ENCODE measurements at places on chromosomes 6 and 20.
A peak's percentile ranks its signal among the peaks of the same experiment; 100 is the strongest.

DNA sequence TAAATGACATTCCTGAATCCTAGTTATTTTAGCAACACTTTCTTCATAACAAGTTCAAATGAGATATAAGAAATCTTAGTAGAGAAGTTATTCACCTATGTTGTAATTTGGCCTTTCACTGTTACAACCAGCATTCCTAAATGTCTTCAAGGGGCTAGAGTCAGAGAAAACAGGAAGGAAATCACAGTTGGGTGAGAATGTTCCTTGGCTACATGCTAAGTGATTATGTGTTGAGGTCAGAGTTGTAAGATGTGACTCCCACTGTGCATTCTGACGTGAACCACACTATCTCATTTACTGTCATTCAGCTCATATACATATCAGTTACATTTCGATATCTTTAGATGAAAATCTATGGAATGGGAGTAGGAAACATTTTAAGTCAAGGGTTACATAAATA lies 51.0 kb upstream of the MLIP start:
- peak; percentile 28 for DNase-seq

GRCh38 chr6:156988276-156989158 lies 211.3 kb downstream of the ARID1B start:
- peak; percentile 43 for DNase-seq

GRCh38 chr6:45786355-45786781 lies 229.3 kb downstream of the CLIC5 start:
- DNase-seq = no peak

DNA sequence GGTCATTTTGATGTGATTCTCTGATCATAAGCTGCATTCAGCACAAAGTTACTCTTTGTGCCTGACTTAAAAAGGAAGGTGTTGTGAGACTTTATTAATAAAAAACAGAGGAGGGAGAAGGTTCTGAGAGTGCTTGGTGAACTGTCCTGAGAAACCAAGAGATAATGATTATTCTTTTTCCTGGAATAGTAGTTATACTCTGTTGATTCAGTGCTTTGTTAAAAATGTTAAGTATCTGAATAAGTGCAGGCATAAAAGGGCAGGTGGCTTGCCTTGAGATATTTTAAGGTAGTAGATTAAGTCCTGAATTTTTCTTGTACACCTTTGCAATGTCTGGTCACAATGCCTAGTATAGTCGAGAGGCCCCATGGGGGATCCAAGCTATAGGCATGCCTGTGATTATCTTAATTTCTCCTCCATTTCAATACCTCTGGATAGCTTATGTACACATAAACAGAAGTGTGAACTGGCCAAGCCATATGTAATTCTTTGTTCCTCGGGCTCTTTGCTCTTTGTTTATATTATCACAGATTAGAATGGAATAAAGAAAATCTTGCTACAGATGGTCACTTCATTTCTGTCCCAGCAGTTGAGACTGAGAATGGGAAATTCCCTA lies 50.0 kb downstream of the SOBP start:
- DNase-seq = no peak

GRCh38 chr6:151069641-151070040 lies 170.1 kb upstream of the AKAP12 start:
- DNase-seq = no peak

- DNase-seq = no peak
Observed at GRCh38 chr6:63739094-63739687, 103.6 kb downstream of the PHF3 start.

- no peak for DNase-seq
Observed at GRCh38 chr6:159376516-159377158, 207.4 kb downstream of the FNDC1 start.

DNA sequence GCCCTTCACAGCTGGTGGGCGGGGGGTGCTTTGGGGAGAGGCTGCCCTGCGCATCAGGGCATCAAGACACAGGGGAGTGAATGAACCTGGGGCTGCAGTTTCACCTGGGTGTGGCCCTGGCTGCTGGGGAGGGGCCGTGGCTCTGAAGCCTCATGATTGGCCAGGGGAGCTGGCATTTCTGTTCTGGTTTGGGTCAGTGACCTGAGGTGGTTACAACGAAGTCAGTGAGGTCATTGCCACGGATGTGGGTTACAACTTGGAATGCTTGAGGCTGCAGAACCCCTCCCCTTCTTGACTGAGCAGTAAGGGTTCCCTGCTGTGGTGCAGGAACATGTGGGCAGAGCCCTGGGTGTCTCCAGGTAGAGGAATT lies 3.0 kb downstream of the TCEA2 start:
- peak; percentile 24 for DNase-seq

GRCh38 chr6:11050731-11051130 lies 6.6 kb upstream of the ELOVL2 start:
- peak; percentile 42 for DNase-seq

DNA sequence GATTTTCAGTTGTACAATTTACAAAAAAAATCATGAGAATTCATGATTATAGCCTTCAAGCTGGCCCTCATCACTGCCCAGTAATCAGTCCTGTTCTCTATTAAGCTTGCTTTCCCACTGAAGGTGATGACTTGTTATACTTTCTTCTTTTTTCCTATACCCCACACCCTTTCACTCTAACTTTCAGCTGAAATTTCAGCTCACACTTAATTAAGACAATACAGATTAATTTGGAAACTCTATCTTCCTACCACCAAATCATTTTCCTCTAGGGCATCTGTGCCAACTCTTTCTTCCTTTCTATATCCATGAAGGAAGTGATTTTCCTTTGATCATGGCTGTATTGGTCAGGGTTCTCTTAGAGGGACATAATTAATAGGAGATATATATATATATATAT lies 449.9 kb downstream of the CD109 start:
- no peak for DNase-seq
